ENCODE measurements at places on chromosomes 13 and 19.

- no peak for DNase-seq
Measured at GRCh38 chr19:7257148-7258040, 36.8 kb downstream of the INSR start.

DNA sequence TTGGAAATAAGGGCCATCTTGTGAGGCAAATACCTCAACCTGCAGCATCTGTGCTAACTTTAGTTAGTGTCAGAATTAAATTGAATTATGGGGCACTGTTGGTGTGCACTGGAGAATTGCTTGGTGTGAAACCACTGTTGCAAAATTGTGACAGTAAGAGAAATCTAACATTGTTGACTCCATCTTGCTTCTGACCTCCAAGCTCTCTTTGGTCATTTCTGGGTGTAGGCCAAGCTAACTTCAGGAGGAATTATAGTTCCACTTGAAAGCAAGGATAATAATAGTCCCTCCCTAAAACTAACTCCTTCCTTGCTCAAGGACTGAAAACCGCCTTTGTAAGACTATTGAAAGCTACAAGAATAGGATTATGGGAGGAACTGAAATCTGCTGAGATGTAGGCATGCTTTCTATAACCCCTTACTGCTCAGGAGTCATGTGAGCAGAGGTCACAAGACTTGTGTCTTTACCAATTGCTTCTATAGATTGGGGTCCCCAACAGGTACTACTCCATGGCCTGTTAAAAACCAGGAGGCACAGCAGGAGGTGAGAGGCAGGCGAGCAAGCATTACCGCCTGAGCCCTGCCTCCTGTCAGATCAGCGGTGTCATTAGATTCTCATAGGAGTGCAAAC, 24.9 kb upstream of the GAS6 start:
- no peak for DNase-seq

DNA sequence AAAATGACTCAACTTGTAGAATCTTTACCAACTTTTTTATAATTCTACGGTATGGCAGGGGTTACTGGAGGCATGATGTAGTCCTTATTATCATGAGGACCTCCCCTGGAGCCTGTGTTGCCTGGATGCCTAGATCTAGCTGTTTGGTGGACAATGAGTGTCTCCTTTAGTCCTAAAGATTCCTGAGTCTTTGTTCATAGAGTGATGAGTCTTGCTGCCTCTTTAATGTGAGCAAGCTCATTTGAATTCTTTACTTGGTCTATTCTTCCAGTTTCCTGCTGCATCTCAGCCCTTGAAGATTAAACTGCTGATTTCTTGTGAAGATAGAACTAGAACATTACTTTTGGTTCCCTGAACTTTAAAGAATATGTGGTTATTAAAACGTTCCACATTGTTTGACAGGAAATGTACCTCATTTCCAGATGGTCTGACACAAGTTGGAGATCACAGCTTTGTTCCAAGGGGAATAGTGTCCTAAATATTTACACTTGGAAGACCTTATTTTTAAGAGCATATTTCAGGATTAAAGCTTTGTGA, 51.9 kb downstream of the SLAIN1 start:
- DNase-seq, result no peak

DNA sequence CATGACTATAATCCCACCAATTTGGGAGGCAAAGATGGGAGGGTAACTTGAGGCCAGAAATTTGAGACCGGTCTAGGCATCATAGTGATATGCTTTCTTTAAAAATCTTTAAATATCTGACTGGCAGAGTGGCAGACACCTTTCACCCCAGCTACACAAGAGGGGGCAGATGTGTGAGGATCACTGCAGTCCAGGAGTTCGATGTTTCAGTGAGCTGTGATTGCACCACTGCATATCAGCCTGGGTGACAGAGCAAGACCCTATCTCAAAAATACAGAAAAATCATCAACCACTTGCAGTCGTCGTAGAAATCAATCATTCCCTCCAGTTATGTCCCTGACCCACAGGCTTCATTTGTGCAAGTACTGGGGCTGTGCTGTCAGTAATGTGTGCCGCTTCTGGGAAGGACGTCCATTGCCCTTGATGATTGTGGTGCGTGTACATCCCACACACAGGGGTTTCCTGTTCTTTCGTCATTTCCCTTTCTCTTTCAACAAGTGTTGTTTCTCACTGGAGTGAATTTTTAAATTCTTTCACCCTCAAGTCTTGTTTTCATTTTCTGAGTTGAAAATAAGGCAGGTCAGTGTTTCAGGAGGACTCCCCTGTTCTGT, 1.4 kb downstream of the LGALS14 start:
- no peak for DNase-seq

DNA sequence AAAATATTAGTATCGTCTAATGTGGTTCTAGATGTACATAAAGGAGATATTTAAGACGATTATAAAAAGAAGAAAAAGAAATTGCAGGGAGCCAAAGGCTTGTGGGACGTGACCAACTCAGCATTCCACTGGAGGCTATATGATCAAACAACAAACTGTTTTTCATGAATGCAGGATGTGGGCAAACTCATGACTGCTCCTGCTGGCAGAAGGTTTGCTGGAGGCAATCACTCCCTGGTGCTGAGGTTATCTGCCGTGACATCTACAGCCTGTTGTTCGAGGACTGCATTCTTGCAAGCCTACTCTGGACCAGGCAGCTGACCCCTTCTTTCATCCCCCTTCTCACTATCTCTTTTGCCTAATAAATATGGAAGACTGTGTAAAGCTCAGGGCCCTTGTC, 518.1 kb downstream of the UQCRFS1 start:
- DNase-seq, result no peak

DNA sequence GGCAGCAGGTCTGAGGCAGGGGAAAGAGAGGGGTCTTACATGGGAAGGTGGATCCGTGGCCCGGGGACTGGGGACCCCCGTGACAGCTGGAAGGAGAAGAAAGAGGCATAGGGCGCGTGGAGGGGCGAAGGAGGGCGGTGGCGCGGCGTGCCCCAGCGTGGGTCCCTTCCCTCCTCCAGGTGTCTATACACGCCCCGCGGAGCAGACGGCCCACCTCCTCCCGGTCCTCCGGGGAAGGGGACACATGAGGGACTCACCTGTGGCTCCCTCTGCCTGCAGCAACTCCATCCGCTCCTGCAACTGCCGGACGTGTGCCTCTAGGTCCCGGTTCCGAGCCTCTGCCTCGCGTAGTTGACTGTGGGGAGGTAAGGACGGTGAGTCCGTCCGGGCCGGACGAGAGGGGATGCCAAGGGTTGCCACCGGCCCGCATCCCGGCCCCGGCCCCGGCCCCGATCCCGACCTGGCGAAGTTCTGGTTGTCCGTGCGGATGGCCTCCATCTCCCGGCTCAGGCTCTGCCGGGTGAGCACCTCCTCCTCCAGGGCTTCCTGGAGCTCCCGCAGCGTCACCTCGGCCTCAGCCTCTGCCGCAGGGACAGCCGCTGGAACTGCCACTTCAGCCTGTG, 2.4 kb upstream of the SIX5 start:
- DNase-seq, result no peak

GRCh38 chr13:66508153-66508909, 721.8 kb downstream of the PCDH9 start:
- no peak for DNase-seq

DNA sequence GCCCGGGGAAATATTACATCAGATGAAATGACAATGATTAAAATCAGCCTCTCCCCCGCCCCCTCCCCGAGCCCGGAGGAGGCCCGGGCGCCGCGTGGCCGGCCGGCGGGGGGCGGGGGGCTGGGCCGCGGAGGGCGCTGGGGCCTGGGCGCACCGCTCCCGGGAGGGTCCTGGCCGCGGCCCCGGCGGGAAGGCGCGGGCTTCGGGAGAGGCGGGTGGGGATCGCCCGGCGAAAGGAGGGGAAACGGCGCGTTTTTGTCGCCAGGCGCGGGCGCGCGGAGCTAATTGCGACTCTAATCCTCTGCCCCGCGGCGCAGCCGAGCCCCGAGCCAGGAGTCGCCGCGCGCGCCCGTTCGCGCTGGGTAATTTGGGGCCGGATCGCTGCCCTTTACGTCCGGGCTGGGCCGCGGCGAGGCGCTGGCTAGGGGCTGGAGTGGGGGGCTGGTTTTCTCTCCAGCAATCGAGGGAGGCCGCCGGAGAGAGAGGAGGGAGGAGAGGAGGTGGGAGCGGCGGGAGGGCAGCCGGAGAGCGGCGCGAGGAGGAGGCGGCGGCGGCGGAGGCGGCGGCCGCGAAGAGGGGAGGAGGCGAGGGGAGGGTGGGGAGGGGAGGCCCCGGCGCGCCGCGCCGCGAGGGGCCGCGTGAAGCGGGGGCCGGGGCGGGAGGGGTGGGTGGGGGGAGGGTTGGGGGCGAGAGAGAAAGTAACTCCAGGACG, at the start of gene KCTD15:
Gene KCTD15, plus strand, starts transcription at position 707 of the 712 bp plus-strand sequence. CDS start 3,585 bp downstream, outside the sequence.
- no peak for DNase-seq

DNA sequence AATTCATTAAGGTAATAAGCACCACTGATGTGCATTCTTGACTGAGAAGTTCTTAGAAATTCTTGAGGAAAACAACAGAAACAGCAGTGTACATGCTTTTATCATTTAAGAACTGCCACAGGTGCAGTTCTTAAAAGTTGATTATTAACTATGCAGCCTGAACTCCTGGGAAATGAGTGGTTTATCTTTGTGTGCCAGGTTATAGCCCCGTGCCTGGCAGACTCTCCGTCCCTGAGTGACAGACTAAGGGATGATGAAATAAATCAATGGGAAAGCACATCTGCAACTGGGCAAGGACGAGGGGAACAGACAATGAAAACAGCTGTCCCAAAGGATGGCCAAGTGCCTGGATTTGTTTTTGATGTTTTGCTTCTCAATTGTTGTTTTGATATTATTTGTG, 84.4 kb upstream of the SPATA13 start:
- DNase-seq, result no peak

- no peak for DNase-seq
Measured at GRCh38 chr13:66965181-66965580, 265.0 kb downstream of the PCDH9 start.

DNA sequence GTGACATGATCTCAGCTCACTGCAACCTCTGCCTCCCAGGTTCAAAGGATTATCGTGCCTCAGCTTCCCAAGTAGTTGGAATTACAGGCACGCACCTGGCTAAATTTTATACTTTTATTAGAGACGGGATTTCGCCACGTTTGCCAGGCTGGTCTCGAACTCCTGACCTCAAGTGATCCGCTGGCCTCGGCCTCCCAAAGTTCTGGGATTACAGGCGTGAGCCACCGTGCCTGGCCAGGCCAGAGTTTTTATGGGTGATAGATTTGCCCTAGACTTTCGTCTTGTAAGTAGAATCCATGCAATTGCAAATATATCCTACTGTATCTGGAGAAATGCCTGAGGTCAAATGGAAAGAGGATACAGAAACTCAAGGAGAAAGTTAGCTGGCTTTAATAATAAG, 819.9 kb upstream of the SLITRK1 start:
- no peak for DNase-seq

- DNase-seq, result no peak
Measured at GRCh38 chr13:94112227-94112626, 367.3 kb downstream of the DCT start.

DNA sequence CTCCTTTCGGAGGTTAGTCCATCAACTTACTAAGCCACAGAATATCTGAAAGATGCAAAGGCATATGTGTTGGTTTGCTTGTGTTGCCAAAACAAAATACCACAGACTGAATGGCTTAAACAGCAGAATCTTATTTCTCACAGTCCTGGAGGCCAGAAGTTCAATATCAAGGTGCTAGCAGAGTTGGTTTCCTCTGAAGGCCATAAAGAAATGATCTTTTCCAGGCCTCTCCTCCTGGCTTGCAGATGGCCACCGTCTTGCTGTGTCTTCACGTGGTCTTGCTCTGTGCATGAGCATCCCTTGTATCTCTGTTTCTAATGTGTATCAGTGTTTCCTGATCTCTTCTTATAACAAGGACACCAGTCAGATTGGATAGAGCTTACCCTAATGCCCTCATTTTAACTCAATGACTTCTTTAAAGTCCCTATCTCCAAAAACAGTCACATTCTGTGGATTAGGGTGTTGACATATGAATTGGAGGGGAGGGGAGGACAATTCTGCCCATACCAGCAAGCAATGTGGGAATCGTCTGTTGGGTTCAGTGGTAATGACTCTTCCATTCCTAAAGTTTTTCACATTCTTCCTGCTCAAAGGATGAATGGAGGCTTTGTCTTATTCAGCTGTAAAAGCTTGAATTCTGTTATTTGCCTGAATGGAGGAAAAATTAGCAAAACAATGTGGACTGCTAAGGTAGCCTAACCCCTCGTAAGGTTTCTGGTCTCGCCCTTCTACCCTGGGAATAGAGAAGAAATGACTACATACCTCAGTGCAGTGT, 715.7 kb downstream of the DIAPH3 start:
- DNase-seq, result no peak

GRCh38 chr13:25819856-25820530, 231.8 kb downstream of the SHISA2 start:
- DNase-seq, result no peak

GRCh38 chr19:35459414-35460082, 11.5 kb downstream of the FFAR2 start:
- no peak for DNase-seq

DNA sequence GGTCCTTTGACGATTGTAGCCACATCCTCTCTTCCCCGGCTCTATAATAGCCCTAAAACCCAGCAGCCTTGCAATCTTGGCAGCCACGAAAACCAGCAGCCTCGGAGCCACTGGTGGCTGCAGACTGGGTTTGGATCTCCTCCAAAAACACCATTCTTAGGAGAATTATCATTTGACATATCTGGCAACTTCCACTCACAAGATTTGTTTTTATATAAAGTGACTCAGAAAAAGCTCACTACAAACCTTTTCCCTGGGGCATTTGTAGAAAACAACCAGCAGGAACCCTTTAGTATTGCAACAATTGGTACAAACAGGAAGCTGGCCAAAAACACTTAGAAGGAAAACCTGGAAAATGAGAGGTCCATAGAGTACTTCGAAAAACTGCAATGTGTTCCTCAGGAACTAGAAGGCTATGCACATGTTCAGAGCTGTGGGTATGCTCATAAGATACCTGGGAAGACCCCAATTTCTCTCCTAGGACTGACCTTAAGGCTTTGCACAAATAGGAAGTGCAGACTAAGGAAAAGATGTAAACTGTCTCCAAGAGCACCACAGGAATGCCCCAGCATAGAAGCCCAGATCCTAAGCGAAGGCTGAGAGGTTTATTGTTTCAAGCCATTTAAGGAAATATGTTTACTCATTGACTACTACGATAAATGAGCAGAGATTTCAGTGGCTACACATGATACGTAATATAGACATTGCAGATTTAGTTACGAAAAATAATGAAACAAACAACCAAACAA, 71.2 kb downstream of the MYO16 start:
- DNase-seq, result no peak

DNA sequence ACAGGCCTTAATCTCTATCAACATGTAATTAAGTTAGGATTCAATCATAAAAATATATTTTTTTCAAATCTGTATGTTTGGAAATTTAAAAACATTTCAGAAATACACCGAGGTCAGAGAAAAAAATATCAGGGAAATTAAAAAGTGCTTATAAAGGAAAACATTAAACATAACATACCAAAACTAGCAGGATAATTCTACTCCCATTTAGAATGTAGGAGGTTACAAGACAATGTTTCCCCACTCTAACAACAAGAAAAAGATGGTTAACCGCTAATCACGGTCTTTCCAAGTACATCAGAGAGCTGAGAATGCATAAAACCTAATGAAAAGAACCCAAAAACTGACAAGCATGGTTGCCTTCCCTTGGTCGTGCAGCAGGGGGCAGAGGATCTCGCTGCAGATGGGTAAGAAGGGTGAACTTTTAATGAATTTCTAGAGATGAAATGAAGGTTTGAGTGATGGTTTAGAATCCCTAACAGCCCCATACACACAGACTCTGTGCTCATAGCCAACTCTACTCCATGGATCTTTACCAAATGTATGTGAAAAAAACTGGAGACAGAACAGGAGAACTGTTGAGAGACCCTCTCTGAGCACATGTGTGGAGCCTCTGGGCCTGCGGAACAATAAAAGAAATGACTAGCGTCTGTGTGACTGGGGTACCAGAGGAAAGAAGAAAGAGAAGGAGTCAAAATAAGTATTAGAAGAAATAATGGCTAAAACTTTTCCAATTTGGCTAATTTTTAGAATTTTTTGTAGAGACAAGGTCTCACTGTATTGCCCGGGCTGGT, 51.3 kb upstream of the LSM14A start:
- DNase-seq, result no peak
